Esophagus muscularis mucosa (tissue), 4 donors: ENCODE measurements at places on chromosomes 2 and 18.

DNA sequence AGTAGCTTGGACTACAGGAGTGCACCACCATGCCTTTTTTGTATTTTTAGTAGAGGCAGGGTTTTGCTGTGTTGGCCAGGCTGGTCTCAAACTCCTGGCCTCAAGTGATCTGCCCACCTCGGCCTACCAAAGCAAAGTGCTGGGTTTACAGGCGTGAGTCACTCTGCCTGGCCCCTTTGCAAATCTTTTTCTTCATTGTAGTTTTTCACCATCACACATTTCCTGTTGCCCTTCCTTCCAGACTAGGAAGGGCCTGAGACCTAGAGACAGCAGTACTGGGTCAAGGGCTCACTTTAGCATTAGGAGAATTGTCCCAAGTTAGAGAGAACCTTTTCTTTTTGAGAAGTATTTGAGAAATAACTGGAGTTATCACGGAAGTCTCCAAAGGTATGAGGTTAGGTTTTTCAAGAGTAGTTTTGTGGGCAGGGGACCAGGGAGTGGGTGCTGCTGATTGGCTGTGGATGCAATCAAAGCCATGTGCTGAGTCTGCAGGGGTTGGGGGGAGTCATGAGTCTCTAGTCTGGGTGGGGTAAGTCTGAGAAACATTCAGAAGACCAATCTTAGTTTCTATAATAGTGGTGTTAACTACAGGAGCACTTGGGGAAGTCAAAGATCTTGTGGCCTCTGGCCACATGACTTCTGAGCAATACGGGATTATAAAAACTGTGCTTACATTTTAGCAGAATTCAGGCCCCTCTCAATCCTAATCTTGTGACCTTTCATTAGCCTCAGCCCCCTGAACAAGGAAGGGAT lies 23.7 kb downstream of the B3GNT2 start:
- no peak for DNase-seq

- DNase-seq: no peak
These were observed 16.0 kb downstream of the TMEM177 start for GRCh38 chr2:119694845-119695521.

DNA sequence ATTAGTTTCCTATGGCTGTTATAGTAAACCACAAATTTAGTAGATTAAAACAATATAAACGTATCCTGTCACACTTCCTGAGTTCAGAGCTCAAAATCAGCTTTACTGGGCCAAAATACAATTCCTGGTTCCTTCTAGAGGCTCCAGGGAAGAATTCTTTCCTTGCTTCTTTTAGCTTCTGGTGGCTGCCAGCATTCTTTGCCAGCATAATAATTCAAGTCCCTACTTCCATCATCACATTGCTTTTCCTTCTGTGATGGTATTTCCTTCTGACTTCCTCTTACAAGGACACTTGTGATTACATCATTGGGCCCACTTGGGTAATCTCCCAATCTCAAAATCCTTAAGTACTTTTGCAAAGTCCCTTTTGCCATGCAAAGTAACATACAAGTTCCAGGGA lies 40.6 kb downstream of the MOB4 start:
- DNase-seq: no peak

DNA sequence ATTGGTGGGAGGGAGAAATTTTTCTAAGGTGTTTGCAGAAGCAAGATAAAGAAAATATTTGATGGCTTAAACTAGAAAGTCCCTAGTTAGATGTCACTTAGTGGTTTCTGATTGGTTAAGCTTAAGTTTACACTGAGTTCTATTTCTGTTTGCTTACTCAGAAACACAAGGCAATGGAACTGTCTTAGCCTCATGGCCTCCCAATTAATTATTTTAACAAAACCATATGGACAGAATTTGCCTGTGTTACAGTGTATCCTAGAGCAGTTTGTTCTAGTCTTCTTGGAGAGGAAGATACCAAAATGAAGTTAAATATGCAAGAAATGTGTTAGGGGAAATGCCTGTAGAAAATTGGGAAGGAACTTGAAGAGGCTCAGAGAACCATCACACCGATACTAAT lies 4.6 kb upstream of the IMPACT start:
- no peak for DNase-seq

DNA sequence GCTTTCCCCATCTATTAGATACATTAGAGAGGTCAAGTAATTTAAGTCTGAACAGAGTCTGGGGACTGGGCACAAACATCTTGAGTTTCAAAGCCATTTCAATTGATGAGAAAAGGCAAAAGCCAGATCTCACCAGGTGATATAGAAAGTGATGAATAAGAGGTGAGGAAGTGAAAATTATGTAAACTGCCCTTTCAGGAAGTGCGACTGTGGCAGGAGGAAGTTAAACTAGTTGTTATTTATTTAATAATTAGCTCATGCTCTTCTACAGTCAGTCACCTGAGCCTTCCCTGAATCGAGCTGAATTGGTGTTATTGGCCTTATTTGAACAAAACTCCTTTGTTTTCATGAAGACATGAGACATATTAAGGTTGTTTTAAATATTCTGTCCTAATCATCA lies 115.1 kb downstream of the CDH20 start:
- no peak for DNase-seq

DNA sequence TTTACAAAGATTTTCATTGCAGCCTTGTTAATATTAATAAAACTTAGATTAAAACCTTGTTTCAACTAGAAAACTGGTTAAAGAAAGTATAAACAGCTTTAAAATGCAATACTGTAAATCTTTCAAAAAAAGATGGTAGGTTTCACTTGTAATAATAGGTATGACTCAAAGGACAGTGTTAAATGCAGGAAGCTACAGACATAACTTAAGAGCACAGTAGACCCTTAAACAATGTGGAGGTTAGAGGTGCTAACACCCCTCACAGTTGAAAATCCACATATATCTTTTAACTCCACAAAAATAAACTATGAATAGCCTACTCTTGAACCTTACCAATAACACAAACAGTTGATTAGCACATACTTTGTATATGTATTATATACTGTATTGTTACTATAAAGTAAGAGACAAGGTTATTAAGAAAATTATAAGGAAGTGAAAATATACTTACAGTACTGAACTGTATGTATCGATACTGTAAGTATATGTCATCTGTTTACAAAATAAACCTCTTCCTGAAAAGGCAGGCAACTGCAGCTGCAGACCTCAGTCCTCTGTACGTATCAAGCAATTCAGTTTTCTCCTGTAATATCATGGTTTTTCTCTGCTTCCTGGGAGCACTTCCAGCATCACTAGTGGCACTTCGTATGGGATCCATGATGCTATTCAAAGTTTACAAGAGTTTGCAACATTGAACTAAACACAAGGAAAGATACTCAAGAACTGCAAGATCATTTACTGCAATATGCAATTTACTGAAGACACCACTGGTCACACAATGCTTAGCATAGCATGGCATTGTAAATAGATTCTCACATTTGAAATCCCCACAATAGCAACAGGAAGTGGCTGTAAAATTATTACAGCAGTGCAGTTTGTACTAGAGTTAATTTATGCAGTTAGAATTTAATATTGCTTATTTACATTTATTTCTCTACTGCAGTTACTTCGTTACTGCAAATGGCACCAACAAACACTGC lies 610.5 kb upstream of the LRRTM4 start:
- no peak for DNase-seq

GRCh38 chr2:893311-893710 lies 57.3 kb upstream of the SNTG2 start:
- DNase-seq: peak; percentile 70

DNA sequence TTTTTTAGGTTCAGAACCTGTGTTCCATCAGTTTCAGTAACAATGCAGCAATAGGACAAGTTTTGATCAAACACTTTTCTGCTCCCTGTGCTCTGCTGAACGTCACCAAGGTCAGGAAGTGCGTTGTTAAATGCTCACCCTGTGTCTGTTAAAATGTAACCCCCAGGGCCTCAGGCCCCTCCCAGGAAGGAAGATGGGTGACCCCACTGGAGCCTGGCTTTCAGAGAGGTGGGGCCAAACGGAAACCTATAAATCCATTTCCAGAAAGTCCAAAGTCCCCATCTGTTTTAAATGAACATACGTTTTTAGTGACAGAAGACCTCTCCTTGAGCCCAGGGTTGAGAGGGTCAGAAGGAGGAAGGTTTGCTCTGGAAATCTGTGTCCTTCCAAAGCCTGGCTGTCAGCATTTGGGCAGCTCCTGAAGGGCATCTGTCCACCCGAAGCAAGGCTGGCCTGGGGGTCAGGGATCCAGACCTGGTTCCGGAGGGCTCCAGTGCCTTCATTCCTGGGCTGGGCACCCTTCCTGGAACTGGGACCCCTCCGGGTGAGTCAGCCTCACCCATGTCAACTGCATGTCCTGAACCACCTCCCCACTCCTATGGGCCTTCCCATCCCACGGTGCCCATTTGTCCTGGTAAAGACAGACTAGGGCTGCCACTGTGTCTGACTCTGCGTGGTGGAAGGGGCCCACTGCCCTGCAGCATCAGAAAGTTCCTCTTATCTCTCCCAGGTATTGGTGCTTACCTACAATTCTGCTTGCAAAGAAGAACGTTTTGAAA lies 117.4 kb upstream of the COPS8 start:
- DNase-seq: no peak

GRCh38 chr2:5736886-5737285 lies 44.7 kb downstream of the SOX11 start:
- DNase-seq: no peak

DNA sequence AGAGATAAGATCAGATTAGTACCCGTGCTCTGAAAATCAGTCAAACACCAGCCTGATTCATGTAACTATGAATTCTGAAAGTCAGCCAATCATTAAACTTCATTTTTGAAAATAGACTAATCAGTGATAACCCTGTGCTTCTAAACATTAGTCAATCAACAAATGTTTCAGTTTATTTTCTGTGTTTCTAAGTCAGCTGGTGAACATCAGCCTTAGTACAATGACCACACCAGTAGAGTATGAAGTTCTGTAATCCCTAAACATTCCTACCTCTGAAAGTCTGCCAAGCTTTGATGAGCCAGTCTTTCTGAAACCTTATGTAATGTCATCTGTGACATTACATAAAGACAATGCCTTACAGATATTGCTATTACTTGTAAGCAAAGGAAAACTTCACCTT lies 807.4 kb upstream of the CRIM1 start:
- DNase-seq: no peak
